ENCODE measurements at places on chromosomes 12 and 14. TPM values are rescaled to one million over a fixed set of nuclear protein-coding genes. Genes with fewer than 3 reads are reported as not detected.
A peak's percentile ranks its signal among the peaks of the same experiment; 100 is the strongest.

The FAM90A1 gene
- not detected for total RNA-seq

The CLEC4C gene
- 0.33 TPM for total RNA-seq

The SRGAP1 gene
- total RNA-seq, result 1.3 TPM

The BTG1 gene
- total RNA-seq, result 16.4 TPM

The KRT85 gene
- not detected for total RNA-seq

The KRT78 gene
- not detected for total RNA-seq

The ABCC9 gene
- total RNA-seq, result 2.7 TPM

The CACNA1C gene
- total RNA-seq, result 0.37 TPM

The HOXC4 gene
- not detected for total RNA-seq

The GALNT8 gene
- 0.19 TPM for total RNA-seq

DNA sequence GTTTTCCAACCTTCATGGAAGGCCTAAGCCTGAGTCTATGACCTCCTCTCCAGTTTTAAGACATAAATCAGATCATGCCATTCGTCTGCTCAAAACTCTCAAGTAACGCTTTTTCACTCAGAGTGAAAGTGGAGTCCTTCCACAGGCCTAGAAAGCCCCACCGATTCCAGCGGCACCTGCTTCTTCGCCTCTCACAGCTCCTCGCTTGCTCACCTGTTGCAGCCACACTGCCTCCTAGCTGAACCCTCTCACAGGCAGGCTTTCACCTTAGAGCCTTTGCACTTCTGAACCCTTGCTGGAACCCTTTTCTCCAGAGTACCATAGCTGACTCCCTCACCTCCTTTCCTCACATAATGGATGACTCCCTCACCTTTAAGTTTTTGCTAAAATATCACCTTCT lies 301.1 kb downstream of the ZFP36L1 start:
- DNase-seq, result no peak
- H3K36me3 ChIP-seq, result no peaks in the 10 kb centered on the region
- no peaks in the 10 kb centered on the region for H3K4me1 ChIP-seq
- no peaks in the 10 kb centered on the region for H3K27me3 ChIP-seq

DNA sequence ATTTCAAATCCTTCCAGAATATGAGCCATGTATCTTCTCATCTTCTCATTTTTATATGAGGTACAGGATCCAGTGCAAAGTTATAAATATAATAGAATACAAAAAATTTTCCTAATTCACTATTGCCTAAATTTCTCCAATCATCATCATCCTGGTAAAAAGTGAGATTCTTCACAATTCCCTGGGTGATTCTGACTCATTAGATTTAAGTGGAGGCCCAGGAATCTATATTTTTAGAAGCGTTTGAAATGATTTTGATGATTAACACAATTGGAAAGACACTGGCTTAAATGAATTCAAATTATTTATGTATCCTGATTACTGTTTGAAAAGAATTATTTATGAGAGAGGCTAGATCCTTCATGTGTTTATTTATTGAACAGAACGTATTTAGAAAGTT lies 380.3 kb upstream of the PDE3A start:
- no peak overlapping the region for H3K4me3 ChIP-seq
- no peaks in the 10 kb centered on the region for H3K27me3 ChIP-seq
- no peak overlapping the region for H3K27ac ChIP-seq
- no peak for DNase-seq

GRCh38 chr12:121849665-121850064 lies 9.0 kb downstream of the HPD start:
- no peaks in the 10 kb centered on the region for H3K27me3 ChIP-seq
- no peak overlapping the region for H3K27ac ChIP-seq
- H3K36me3 ChIP-seq, result peaks cover 44% of the 10 kb centered on the region
- H3K4me1 ChIP-seq, result no peaks in the 10 kb centered on the region
- H3K4me3 ChIP-seq, result no peak overlapping the region

DNA sequence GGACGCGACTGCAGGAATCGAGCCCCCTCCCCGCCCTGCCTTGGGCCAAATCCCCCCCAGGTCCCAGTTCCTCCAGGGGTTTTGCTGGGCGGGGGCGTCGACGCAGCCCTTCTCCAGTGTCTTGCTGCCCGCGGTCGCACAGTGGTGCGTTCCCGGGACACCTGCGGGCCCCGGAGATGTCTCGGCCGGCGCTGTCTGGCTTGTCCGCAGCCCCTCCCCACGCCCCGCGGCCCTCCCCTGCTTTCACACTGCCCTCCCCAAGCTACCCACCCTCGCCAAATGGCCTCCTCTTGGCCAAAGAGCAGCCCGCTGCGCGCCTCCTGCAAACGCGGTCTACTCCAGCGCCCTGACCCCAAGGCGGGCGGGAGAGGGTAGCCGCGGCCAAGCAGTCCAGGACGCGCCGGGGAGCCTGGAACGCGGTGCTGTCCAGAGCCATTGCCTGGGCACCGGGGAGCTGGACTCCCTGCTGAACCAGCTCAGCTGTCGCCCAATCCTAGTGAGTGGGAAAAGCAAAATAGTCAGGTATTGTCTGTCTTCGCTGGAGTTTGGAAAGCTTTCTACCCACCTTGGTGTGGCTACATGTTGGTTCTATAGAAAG lies 122.0 kb downstream of the AACS start:
- H3K4me3 ChIP-seq, result no peak overlapping the region
- no peak for DNase-seq
- H3K27ac ChIP-seq, result no peak overlapping the region

DNA sequence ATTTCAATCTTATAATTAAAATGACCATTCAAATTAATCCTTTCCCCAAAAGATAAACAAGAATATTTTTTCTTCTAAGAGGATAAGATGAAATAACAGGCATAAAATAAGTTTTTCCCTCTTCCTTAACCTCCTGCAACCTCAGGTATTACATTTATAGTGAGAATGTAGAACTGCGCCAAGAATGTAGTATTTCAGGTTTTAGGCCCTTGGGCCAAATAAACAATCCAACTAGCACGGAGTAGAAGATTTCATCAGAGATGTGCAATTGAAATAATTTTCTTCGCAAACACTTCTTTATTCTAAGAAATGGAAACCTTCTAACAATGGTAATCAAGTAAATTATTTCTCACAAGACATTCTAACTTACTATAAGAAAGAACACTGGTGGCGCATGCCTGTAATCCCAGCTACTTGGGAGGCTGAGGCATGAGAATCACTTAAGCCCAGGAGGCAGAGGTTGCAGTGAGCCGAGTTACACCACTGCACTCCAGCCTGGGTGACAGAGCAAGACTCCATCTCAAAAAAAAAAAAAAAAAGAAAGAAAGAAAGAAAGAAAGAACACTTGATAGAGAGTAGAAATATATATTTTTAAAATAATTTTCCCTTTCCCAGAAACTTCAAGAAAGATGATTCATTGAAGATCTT lies 100.8 kb downstream of the TAOK3 start:
- H3K27me3 ChIP-seq, result no peaks in the 10 kb centered on the region
- H3K4me3 ChIP-seq, result no peak overlapping the region
- no peaks in the 10 kb centered on the region for H3K4me1 ChIP-seq
- DNase-seq, result no peak
- no peak overlapping the region for H3K27ac ChIP-seq

DNA sequence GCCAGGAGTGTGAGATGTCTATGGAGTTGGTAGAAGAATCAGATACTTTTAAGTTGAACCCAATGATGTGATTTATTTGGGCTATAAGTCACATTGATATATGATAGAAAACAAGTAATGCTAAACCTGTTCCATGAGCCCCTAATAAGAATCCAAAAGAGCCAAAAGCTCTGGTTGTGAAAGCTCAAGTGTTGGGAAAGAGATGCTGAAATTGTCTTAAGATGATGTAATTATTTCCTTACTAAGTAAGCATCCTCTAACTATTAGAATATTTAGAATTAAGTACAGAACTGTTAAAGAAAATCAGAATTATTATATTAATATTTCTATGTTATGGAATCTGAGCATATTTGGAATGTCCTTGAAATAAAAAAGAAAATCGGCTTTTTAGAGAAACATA lies 17.6 kb upstream of the SLC2A13 start:
- no peak overlapping the region for H3K4me3 ChIP-seq
- no peaks in the 10 kb centered on the region for H3K36me3 ChIP-seq
- DNase-seq, result no peak
- no peaks in the 10 kb centered on the region for H3K27me3 ChIP-seq
- H3K4me1 ChIP-seq, result no peaks in the 10 kb centered on the region
- H3K27ac ChIP-seq, result no peak overlapping the region

DNA sequence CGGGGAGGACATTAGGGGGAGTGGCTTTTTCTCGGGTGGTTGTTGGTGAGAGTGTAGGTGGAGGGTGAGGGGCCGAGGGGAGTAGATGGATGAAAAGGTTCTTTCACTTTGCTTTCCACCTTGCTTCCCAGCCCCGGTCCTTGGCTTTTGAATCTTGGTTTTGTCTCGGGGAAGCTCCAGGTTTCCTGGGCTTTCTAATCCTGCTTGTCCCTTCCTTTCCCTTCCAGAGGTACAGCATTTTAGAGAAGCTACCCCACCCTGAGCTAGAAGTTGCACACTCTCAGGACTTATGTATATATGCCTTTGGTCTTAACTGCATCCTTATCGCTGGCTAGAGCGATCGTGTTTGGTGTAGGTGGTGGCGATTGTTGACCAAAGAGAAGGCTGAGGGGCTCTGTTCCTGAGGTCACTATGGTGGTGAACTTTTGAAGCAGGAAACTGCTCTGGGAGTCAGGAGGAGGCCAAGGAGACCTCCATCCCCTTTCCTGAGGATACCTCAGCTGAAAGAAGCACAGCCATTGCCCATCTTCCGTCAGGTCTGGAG lies 862 bp downstream of the PIP4K2C start:
- peak overlapping the region; percentile 95 for H3K4me3 ChIP-seq
- no peak overlapping the region for H3K27ac ChIP-seq
- H3K36me3 ChIP-seq, result no peaks in the 10 kb centered on the region
- DNase-seq, result no peak
- H3K4me1 ChIP-seq, result peaks cover 21% of the 10 kb centered on the region
- H3K27me3 ChIP-seq, result no peaks in the 10 kb centered on the region

- H3K27ac ChIP-seq, result no peak overlapping the region
- H3K36me3 ChIP-seq, result no peaks in the 10 kb centered on the region
- H3K27me3 ChIP-seq, result no peaks in the 10 kb centered on the region
Measured at GRCh38 chr12:66195242-66195641, 6.2 kb downstream of the IRAK3 start.

GRCh38 chr14:50116966-50117365 lies 594 bp upstream of the VCPKMT start:
- H3K27me3 ChIP-seq, result no peaks in the 10 kb centered on the region
- H3K27ac ChIP-seq, result peak overlapping the region; percentile 90
- peaks cover 14% of the 10 kb centered on the region for H3K4me1 ChIP-seq
- H3K36me3 ChIP-seq, result no peaks in the 10 kb centered on the region
- no peak for DNase-seq

DNA sequence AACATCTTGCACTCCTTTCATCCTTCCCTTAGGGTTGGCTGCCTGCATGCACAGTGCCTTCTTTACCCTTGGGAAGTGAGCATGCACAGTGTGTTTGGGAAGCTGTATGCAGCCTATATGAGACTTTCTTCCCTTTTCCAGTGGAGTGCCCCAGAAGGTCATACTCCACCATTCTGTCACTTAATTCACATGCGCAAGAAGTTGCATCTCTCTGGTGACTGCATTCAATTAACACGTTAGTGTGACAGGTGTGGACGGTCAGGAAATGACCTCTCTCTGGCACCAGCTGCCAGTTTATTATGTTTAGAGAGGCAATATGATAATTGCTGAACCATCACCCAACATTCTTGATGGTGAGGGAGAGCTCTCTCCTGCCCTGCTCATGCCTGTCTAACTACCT lies 770.0 kb downstream of the FLRT2 start:
- H3K27me3 ChIP-seq, result no peaks in the 10 kb centered on the region
- no peaks in the 10 kb centered on the region for H3K36me3 ChIP-seq

DNA sequence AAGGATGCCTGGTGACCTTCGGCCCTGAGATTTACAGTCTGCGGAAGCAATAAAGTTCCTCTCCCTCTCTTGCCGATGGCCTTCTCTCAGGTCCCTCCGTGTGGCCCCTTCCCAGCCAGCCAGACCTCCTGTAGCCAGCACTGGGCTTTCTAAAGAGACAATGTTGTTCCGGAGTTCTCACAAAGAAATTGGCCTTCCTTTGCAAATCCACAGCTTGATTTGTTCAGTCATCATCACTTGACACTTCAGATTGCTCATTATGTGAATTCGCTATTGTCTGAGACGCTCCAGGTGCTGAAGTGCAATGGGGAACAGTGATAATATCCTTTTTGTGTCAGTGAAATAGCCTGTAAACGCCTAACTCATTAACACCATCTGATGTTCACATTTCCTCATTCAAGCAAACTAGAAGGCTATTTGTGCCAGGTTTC lies 43.7 kb upstream of the GPHB5 start:
- no peak overlapping the region for H3K27ac ChIP-seq
- H3K36me3 ChIP-seq, result no peaks in the 10 kb centered on the region
- H3K27me3 ChIP-seq, result no peaks in the 10 kb centered on the region
- DNase-seq, result no peak
- no peaks in the 10 kb centered on the region for H3K4me1 ChIP-seq

GRCh38 chr14:51527073-51527472 lies 124.6 kb upstream of the FRMD6 start:
- no peaks in the 10 kb centered on the region for H3K4me1 ChIP-seq
- no peak overlapping the region for H3K27ac ChIP-seq
- H3K4me3 ChIP-seq, result no peak overlapping the region
- DNase-seq, result no peak
- H3K27me3 ChIP-seq, result no peaks in the 10 kb centered on the region

DNA sequence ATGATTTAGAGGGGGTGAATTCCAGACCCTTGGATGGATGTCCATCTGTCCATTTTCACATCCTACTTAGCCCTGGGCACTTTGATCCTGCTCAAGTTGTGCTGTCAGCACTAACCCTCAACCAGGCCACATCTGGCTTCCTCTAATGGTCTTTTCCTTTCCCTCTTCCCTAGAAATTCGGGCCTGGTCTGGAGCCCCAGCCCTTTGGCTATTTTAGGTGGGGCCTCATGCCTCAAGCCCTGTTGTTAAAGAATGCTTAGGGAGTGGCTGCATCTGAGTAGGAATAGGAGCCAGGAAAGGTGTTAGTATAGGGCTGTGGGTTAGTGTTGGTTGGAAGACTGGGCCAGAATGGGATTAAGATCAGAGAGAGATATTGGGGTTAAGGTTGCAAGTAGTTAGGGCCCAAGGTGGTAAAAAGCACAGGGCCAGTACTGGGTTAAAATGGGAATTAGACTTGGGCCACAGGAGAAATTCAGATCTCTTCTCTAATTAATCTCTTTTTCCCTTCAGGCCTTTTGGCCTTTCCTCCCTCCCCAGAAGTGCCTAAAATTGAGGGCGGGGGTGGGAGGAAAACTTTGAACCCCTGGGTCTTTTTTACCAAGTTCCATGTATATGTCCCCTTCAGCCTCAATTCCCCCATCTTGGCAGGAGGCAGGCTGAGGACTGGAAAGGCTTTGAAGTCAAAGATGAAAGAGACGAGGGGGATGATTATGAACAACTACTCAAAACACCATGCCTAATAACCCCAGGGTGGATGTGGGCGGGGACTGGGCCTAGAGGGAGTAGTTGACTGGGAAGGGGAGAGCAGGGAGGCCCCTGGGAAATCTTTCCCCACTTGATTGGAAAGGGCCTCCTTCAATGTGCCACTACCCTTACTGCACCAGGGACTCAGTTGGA lies 4.0 kb upstream of the ZNF385A start:
- H3K27ac ChIP-seq, result no peak overlapping the region
- H3K36me3 ChIP-seq, result peaks cover 6% of the 10 kb centered on the region

Data from liver (tissue), 10 donors.